ENCODE measurements at places on chromosomes 4 and X.

DNA sequence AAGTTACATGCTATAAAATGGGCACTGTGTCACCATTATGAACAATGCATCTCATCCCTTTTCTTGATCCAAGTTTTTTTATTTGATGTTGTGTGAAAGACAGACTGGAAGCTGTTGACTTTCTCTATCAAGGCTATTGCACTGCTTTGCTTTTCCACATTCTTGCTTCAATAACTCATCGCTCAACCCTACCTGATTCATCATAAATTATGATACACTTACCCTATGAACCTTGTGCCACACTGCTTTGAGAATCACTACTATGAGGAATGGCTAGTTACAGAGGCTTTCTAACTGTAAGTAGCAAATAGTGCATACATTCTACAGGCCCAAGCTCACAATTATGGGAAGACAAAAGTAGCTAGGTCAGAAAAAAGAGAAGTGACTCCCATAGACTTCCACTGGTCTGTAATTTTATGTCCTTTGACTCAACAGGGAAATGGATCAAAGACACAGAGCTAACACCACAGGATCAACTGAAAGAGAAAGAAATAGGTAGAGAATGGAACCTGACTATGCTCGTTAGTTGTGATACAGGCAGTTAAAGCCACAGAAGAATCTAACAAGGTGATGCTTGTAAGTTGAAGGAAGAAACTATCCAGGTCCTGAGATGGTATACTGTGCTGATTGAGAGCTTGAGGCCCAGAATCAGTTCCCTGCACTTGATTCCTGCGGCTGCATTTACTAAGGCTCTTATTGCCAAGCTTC lies 163.5 kb downstream of the PPP3CA start:
- DNase-seq, result no peak

DNA sequence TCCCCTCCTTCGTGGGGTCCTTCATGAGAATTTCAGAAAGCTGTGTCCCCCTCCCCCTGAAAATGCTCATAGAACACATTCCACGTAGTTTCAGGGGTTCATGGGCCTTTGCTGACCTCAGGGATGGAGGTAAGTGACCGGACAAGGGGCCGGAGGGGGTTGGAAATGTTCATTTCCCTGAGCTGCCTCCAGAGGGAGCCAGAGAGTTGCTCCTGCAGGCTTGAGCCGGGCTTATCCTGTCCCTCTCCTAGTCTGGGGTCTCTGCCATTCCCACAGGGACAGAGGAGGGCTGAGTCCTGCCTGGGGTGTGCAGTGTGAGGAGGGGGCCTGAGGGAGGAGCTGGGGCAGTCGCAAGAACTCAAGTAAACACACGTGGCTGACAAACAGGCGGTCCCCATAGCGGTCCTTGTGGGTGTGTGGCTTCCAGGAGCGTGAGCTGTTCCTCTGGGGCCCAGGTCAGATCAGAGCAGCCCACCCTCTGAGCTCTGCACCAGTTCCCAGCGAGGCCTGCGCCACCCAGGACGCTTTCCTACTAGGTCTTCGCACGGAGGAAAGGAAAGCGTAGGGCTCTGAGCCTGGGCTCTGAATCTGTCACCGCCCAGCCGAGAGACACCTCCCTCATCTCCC lies 62.5 kb downstream of the WFS1 start:
- no peak for DNase-seq

GRCh38 chrX:701673-702072 lies 71.1 kb downstream of the SHOX start:
- no peak for DNase-seq

GRCh38 chr4:105992641-105993305 lies 97.5 kb downstream of the NPNT start:
- no peak for DNase-seq

DNA sequence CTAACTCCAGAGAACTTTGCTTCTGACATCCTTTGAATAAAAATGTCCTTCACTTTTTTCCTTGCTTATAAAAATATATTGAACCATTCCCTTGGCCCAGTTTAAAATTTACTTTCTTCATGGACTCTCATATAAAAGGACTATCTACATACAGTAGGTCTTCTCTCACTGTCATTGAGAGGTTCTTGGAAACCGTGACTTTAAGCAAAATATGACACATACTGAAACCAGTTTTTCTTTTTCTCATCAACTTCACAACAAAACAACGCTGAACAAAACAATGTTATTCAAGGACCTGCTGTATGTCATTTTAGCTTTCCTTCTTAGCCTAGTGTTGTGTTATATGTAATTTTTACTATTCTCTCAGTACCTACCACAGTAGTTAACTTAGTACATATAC lies 496.8 kb downstream of the CENPC start:
- DNase-seq, result no peak

DNA sequence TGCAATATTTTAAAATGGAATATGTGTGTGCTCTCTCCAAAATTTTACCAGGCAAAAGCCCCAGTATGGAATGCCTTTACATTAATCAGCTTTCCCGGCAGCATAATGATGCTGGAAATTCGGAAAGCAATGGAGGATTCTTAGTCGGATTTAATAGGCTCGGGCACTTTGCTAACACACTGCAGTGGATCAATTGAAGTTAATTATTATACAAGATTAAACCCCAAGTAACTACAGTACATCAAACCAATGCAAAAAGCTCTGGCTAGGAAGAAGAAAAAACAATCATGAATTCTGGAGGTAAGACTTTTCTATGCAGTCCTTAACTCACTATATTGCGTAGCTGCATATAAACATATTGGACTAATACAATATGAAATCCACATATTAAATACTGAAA lies 43.6 kb upstream of the GRIA3 start:
- DNase-seq, result no peak

GRCh38 chrX:13506574-13506973 lies 62.8 kb upstream of the EGFL6 start:
- DNase-seq, result peak; percentile 14

DNA sequence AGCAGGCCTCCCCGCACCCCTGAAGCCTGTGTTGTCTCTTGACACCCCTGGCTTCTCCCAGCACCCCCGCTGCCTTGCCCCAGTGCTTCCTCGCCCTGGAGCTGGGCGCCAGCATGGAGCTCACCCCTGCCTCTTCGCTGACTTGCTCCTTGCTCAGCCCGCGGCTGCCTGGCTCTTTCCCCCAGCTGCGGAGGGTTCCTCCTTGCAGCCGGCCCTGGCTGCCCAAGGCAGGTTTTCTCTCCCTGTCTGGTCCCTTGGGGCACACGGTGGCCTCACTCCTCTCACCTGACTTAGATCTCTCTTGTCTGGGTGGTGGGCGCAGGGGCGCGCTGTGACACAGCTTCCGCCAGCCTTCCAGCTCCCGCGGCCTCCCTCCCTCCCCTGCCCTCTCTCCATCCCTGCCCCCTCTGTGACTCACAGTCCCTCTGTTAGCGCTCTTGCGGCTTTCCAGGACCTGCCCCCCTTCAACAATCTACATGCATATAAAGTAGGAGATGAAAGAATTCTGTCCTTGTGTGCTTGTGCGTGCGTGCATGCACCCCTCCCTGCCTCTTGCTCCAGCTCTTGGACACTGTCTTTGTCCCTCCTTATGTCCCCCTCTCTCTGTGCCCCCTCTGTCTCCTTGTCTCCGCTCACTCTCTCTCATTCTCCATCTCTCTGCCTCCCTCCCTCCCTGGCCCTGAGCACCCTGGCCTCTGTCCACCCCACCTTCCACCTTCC lies 2.2 kb downstream of the PLXNB3 start:
- DNase-seq, result no peak

- no peak for DNase-seq
Observed at GRCh38 chr4:136863756-136864155, 668.5 kb downstream of the PCDH18 start.
